ENCODE measurements at places on chromosomes 6 and 20. TPM values are rescaled to one million over a fixed set of nuclear protein-coding genes. Genes with fewer than 3 reads are reported as not detected.

DNA sequence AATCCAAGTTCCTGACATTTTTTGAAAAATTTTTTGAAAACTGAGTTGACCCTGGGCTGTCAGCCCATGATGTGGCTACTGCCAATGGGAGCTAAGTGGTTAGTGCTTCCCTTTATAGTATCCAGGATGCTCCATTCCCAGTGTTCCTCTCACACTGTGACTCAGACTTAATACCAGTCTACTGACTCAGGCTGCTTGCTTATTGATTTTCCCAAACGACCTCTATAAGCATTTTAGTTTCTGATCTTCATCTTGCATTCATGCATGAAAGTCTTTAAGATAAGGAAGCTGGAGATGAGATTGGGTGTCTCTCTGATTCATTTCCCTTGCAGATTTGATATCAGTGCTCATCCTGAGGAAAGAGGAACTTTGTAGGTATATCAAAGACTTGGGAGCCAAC lies 560.0 kb downstream of the TBC1D32 start:
- no peaks in the 10 kb centered on the region for H3K36me3 ChIP-seq
- DNase-seq = no peak
- H3K4me3 ChIP-seq = no peak overlapping the region
- no peaks in the 10 kb centered on the region for H3K27me3 ChIP-seq
- no peak overlapping the region for H3K27ac ChIP-seq

The YIPF3 gene
- total RNA-seq = 65.6 TPM

DNA sequence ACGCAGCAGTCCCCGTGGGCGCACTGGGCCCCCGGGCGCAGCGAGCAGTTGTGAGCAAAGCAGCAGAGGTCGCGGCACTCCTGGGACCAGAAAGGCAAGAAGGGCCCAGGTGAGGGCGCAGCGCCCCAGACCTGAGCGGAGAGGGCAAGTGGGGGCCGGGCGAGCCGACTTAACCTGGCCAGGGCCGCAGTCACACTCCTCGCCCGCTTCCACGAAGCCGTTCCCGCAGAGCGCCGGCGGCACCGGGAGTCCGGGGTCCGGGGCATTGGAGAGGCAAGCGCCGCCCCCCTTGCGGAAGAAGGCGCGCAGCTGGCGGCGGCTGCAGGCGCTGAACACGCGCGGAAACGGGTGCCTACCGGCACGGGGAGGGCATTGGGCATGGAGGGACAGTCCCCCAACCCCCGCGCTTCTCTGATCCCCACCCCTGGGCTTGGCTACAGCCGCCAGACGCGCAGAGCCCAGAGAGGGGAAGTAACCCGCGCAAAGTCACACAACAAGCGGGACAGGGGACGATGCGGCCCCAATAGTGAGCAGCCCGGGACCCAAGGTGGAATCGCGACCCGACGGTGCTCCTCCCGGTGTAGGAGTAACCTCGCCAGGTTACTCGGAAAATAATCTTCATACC lies 9.2 kb downstream of the ADAM33 start:
- no peaks in the 10 kb centered on the region for H3K36me3 ChIP-seq
- no peak overlapping the region for H3K4me3 ChIP-seq
- H3K27me3 ChIP-seq = no peaks in the 10 kb centered on the region
- no peak overlapping the region for H3K27ac ChIP-seq
- peaks cover 31% of the 10 kb centered on the region for H3K4me1 ChIP-seq

GRCh38 chr20:38129248-38129865 lies 35.7 kb downstream of the TGM2 start:
- H3K36me3 ChIP-seq = peaks cover 21% of the 10 kb centered on the region
- H3K4me1 ChIP-seq = peaks cover 26% of the 10 kb centered on the region
- H3K27ac ChIP-seq = no peak overlapping the region
- H3K4me3 ChIP-seq = no peak overlapping the region
- H3K27me3 ChIP-seq = no peaks in the 10 kb centered on the region

DNA sequence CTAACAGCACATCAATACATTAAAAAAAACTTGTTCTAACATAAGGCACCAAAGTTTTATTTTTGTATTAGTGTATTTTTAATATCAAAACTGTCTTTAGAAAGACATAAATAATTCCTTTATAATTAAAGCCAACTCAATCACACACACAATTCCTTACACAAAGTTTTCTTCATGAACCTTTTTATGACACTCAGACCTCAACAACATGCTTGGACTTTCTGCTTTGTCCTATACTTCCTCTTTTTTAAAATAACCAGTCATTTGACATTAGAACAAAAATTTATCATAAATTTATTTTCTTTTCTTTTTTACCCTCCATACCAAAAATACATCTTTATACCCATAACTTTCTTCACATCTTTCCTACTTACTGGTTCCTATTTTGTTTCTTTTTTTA lies 292.0 kb upstream of the ARID1B start:
- no peaks in the 10 kb centered on the region for H3K4me1 ChIP-seq
- H3K4me3 ChIP-seq = no peak overlapping the region
- no peaks in the 10 kb centered on the region for H3K36me3 ChIP-seq
- no peak for DNase-seq
- H3K27ac ChIP-seq = no peak overlapping the region
- no peaks in the 10 kb centered on the region for H3K27me3 ChIP-seq

DNA sequence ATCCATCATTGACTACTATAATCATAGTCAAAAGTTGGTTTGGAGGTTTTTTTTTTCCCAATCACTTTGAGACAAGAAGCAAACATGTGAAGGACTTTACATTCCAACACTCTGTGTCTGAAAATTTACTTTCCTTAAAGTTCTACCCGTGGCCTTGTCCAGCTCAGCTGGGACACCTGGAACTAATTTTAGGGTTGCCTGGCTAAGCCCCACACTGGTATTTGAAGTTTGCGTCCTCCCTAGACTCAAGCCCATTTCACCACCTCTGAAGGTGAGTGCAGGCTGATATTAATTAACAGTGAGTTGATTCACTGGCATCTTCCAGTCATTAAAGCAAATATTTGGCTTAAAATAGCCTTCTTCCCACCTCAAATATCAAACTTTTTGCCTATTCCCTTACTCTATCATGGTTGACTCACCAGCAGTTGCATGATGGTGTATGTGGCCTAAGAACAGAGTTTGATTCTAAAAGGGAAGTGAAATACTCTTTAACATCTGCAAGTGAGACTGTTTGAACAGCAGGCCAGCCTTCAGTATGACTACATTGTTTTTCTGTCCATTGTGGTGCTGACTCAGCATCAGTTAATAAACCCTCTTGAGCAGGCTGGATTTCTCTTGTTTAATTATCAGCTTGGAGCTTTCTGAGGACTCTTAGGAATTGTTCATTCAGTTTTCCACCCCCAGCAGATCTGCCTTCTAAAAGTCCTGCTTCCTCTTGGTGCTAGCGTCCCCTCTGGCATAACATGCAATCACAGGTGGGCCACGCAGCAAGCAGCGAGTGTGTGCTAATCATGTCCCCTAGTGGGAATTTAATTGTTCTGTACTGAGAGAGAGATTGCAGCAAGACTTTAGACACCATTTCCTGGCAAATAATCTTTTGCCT lies 1.8 kb upstream of the PRDM1 start:
- no peak overlapping the region for H3K4me3 ChIP-seq
- DNase-seq = no peak
- H3K27ac ChIP-seq = no peak overlapping the region
- peaks cover 7% of the 10 kb centered on the region for H3K27me3 ChIP-seq
- peaks cover 21% of the 10 kb centered on the region for H3K4me1 ChIP-seq

GRCh38 chr20:3757268-3757667 lies 10.3 kb downstream of the ADISSP start:
- DNase-seq = no peak
- peaks cover 35% of the 10 kb centered on the region for H3K4me1 ChIP-seq
- peaks cover 16% of the 10 kb centered on the region for H3K36me3 ChIP-seq
- no peaks in the 10 kb centered on the region for H3K27me3 ChIP-seq

- no peak overlapping the region for H3K4me3 ChIP-seq
- no peak for DNase-seq
- H3K27ac ChIP-seq = no peak overlapping the region
- no peaks in the 10 kb centered on the region for H3K36me3 ChIP-seq
- no peaks in the 10 kb centered on the region for H3K4me1 ChIP-seq
- no peaks in the 10 kb centered on the region for H3K27me3 ChIP-seq
These were observed 585.7 kb downstream of the TENT5A start for GRCh38 chr6:81166770-81167169.

DNA sequence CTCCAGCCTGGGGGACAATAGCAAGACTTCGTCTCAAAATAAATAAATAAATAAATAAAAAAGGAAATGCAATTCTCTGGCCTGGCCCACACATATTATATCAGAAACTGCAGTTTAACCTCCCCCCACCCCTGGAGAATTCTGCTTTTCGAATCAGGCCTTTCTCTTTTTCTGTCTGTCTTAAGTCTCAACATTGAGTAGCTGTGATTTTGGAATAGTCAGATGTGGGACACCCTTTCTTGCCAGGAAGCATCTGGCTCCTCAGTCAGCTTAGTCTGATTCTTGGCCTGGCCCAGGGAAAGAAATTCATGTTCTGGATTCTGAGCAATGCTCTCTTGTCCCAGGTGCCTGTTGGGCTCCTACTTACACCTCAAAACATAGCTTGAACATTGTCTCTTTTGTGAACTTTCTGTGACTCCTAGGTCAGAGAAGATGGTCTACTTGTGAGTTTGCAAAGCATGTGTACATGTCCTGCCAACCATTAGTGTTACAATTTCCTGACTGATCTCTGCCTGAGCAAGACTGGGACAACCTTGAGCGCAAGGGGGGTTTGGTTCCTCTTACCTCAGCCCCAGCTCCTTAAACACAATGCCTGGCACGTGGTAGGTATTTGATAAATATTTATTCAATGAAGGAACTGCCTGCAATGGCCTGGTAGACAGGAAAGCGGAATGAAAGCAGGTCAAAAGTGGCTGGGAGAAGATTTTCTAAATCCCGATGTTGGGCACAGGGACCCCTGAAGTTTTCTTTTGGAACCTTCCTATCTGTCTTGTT lies 23.8 kb upstream of the POU5F1 start:
- H3K36me3 ChIP-seq = no peaks in the 10 kb centered on the region
- H3K4me3 ChIP-seq = no peak overlapping the region
- H3K27ac ChIP-seq = no peak overlapping the region
- no peaks in the 10 kb centered on the region for H3K27me3 ChIP-seq

GRCh38 chr6:1519597-1519996 lies 90.1 kb upstream of the FOXC1 start:
- H3K4me1 ChIP-seq = peaks cover 10% of the 10 kb centered on the region
- no peaks in the 10 kb centered on the region for H3K36me3 ChIP-seq
- no peak overlapping the region for H3K27ac ChIP-seq
- DNase-seq = no peak
- peaks cover 25% of the 10 kb centered on the region for H3K27me3 ChIP-seq

- no peaks in the 10 kb centered on the region for H3K36me3 ChIP-seq
- no peaks in the 10 kb centered on the region for H3K27me3 ChIP-seq
- no peaks in the 10 kb centered on the region for H3K4me1 ChIP-seq
- H3K4me3 ChIP-seq = no peak overlapping the region
These were observed 88.4 kb downstream of the MAFB start for GRCh38 chr20:40600441-40601219.

The PEX3 gene
- total RNA-seq = 10.6 TPM

The SCAF8 gene
- 40.6 TPM for total RNA-seq

DNA sequence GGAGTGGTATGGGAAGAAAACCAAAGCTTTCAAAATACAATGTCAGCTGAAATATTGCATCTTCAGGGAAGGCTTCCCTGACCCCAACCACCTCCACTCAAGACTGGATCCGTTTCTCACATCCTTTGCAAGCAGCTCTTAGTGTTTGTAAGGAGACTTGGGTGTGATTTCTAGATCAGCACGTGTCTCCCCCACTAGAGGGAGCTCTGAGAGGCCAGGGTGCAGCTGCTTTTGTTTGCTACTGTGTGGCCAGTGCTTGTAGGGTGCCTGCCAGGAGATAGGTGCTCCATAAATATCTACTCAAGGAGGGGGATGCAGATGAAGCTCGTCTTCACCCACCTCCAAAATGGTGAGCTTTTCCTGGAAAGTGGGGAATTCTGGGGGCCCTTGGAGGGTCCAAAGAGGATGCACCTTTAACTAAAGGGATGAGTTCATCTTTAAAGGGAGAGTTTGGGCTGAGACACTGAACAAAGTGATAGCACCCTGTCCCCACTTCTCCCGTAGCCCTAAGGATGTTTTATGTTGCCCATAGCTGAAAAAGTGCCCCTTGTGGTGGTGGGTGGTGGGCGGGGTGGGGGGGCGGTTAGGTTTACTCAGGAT lies 52.6 kb upstream of the MAFB start:
- no peak overlapping the region for H3K27ac ChIP-seq
- no peak overlapping the region for H3K4me3 ChIP-seq
- no peak for DNase-seq
- no peaks in the 10 kb centered on the region for H3K27me3 ChIP-seq
- no peaks in the 10 kb centered on the region for H3K4me1 ChIP-seq

Data from sigmoid colon (tissue), 7 donors.